ENCODE measurements at places on chromosomes 4 and X. TPM values are rescaled to one million over a fixed set of nuclear protein-coding genes. Genes with fewer than 3 reads are reported as not detected.

Gene TMEM144
- 6.3 TPM for total RNA-seq

Gene TCP11X2
- not detected for total RNA-seq

Gene TET2
- 5.2 TPM for total RNA-seq

Gene PABPC4L
- 0.47 TPM for total RNA-seq

Gene RNF150
- total RNA-seq = 0.26 TPM

Gene TAPT1
- total RNA-seq = 8.8 TPM

Gene MAP3K15
- not detected for total RNA-seq
